ENCODE measurements at places on chromosomes 7 and 10.
A peak's percentile ranks its signal among the peaks of the same experiment; 100 is the strongest.

DNA sequence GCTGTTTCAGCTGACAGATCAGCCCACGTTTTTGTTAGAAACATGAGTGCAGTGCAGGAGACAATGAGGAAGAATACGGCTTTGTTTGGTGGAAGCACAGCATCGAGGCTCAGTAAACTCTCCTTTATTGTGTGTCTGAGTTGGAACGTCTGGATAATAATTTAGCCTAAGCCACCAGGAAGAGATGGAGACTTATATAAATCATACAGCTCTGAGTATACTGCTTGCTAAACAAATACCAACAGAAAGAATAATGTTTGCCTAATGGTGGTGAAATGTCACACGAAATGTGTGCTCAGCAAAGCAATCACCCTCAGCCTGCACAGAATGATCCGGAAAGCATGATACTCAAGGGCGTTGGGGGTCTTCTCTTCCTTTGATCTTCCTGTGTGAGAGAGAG is 664.1 kb upstream of the ADARB2 start:
- DNase-seq = no peak

DNA sequence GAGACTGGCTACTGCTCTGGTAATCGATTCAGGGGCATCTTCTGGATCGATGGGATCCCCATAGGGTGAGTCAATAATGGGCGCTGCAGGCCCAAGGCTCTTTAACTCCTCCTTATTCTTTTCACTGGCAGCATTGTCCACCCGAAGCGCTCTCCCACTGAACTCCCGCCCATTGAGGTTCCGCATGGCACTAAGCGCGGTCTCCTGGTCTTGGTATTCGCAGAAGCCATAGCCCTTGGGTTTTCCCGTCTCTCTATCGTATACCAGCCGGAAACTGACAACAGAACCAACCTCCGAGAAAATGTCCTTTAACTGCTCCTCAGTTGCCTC is 285 bp downstream of the CSTF2T start:
- no peak for DNase-seq

DNA sequence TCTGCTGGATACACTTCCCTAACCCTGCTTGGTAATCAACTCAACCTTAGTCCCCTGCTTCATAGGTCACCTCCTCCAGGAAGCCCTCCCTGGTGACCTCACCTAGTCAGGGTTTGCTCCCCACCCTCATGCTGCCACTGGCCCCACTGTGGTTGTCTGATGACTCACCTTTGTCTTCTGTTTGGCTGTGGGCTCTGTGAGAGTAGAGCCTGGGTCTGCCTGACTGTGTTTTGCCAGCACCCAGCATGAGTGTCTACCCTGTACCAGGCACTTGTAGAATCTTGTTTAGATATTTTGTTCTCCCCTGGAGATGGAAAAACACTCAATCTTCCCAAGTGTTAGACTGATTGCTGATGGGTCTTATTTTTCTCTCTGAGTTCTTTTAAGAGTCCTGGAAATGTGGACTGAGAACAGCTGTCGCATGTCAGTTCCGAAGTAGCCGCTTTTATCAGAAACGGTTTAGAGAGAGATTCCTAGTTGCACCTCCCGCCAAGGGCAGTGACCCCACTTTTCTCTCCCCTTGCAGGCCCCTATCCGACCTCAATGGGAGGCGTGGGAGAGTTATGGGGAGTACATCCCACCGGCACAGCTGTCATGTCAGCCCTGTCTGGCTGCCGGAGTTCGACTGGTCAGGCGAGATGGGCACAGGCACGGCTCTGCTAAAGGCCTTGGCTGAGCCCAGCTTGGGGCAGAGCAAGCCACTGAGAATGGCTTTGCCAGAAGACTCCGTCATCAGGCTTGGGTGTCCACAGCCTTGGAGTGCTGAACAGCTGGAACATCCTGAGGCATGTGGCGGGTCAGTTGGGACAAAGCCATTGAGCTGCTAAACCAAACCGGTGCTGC is 134.3 kb downstream of the GRK5 start:
- peak; percentile 71 for DNase-seq

- DNase-seq = peak; percentile 37
Observed at GRCh38 chr10:104099269-104099668, 13.6 kb upstream of the COL17A1 start.

GRCh38 chr10:25766213-25766612 is 167.8 kb upstream of the MYO3A start:
- DNase-seq = no peak

GRCh38 chr7:150451097-150451793 is 815 bp downstream of the GIMAP8 start:
- no peak for DNase-seq

- peak; percentile 85 for DNase-seq
Observed at GRCh38 chr10:36492590-36493515, 632.5 kb upstream of the ANKRD30A start.

- DNase-seq = peak; percentile 17
Observed at GRCh38 chr10:88200312-88201032, 337.0 kb downstream of the PTEN start.

DNA sequence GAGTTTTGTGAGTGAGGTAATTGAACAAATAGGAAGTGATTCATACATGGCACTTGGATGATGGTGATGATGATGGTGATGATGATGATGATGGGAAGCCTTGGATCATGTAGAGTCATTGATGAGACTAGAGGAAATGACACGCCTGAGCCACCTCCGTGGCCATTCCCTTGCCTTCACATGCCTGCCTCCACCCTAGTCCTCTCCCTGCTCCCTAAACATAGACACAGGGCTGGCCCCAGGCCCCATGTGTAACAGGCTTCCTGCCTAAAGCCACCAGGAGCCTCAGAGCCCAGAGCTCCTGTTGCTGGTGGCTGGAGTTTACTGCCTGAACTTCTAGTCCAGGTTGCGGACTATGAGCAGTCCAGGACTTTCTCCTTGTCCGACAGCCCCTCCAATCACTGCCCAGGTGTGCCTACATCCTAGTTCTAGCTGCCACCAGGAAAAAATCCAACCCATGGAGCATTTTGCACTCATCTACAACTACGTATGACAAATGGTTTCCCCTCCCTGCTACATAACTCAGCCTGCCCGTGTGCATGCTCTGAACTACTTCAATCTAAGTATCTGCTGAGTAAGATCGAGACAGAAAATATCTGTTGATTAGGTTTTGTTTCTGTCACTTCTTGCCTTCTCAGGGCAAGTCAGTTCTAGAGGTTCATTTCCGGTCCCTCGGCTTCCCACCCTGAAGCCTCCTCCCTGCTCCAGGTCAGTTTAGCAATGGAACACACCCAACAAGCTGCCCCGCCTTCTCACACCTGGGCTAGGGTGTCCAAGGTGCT is 35.5 kb upstream of the KDM7A start:
- no peak for DNase-seq

- DNase-seq = peak; percentile 64
Observed at GRCh38 chr7:15720849-15721471, 34.5 kb upstream of the MEOX2 start.

DNA sequence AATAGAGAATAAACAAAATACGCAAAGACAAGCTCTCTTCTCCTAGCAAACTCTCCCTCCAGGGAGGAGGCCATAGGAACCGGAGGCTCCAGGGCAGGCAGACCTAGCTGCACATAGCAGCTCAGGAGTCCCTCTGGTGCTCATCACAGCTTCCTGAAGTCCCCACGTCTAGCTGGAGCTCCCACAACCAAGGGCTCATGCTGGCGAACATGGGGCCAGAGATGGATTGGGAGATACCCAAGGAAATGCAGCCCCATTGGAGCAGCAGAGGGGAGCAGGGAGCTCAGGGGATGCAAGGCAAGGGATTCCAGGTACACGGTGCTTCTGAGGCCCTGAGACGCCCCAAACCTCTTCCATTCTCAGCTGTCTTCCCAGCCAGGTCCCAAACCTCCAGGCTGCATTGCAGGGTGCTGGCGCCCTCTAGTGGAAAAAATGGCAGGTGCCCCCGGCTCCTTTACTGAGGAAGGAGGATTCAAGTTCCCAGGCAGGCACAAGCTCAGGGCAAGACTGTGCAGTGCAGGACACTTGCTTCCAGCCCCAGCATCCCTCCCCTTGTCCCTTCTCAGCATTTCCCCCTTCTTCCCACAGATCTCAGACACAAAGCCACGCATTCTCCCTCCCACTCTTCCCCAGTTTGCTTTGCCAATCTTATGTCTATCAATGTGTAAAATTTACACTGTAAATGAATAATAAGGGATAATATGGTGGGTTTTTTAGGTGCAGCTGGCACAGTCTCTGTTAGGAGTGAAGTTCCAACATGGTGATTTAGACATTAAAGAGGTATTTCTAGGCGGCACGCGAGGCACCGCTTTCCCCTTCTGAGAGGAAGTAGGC is 46.2 kb downstream of the GPAM start:
- DNase-seq = peak; percentile 63

DNA sequence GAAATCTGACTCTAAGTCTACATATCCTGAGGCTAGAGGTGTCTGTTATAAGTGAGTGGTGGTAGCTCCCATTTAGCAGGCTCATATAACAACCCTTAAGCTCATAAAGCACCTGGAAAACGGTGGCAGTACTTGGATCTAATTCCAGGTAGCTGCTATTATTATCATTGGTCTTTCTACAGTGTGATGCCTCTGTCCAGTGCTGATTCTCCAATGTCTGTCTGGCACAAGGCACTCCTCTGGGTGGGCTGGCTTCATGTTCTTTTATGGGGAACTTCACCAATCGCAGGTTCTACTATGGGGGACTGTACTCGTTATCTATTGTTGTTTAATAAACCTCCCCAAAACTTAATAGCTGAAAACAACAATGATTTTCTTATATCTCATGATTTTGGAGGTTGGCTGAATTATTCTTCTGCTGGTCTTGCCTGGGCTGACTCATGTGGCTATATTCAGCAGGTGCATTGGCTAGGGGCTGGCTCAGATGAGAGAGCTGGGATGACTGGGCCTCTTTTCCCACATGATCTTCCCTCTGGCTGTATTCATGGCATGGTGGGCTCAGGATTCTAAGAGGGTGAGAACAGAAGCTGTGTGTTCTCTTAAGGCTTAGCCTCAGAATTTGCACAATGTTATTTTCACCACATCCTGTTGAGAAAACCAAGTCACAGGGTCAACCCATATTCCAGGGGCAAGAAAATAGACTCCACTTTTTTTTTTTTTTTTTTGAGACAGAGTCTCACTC is 93.0 kb upstream of the PCGF5 start:
- no peak for DNase-seq

DNA sequence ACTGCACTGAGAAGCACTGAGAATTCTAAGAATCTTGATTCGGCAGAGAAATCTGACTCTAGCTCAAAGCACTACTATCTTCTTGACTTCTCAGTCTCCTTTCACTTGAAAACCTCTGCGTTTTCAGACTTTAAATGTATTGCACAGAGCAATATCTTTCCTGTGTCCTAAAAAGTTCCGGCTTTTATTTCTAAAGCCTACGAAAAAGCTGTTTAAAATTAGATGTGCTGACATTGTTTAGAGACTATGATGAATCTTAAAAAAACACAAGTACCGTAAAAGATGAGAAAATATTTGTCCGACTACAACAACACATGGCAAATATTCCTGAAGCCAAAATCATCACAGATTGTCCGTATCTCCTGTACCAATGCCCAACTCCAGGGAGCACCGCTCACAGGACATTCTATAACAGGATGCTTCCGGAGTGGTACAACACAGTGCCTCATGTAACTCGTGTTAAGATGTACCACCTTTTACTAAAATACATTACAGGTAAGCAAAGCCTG is 136.9 kb downstream of the CUBN start:
- DNase-seq = peak; percentile 54

DNA sequence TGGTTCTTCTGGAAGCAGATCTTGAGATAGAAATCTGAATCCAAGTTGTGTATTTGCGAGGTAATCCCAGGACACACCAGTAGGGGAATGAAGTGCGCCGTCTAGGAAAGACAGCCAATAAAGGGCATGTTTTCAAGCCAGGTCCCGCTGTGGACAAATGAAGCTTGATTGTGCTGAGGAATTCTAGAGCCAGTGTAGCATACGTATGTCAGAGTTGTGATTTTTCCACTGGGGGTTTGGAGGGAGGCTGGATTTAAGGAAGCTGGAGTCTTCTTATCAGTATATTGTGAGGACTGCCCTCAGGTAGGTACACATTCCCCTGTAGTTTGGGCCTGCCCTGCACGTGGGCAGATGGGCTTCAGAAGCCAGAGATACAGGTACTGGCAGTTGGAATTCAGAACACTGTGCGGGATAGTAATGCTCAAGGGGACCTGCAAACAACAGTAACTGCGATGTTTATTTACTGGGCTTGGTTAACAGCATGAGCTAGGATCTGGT is 50.9 kb downstream of the GALNT11 start:
- DNase-seq = no peak

GRCh38 chr10:133141958-133142340 is 18.1 kb upstream of the KNDC1 start:
- no peak for DNase-seq

GRCh38 chr7:116337018-116337417 is 126.7 kb downstream of the TES start:
- no peak for DNase-seq

DNA sequence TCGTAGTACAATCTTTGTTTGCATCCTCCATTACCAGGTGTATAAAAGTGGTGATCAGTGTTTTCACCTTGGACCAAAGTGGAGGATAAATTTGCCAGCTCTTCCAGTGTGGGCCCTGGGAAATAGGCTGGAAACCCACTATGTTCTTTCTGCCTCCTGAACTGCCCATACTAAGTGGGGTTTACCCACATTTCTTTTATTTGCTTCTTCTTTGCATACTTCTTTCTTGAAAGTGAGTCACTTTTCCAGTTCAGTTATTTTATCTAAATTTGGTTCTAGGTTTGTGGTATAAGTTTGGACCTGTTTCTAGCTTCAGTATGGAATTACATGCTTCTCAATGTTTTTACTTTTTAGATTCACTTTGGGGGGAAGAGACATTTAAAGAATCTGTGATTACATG is 126.2 kb upstream of the ACBD5 start:
- no peak for DNase-seq

DNA sequence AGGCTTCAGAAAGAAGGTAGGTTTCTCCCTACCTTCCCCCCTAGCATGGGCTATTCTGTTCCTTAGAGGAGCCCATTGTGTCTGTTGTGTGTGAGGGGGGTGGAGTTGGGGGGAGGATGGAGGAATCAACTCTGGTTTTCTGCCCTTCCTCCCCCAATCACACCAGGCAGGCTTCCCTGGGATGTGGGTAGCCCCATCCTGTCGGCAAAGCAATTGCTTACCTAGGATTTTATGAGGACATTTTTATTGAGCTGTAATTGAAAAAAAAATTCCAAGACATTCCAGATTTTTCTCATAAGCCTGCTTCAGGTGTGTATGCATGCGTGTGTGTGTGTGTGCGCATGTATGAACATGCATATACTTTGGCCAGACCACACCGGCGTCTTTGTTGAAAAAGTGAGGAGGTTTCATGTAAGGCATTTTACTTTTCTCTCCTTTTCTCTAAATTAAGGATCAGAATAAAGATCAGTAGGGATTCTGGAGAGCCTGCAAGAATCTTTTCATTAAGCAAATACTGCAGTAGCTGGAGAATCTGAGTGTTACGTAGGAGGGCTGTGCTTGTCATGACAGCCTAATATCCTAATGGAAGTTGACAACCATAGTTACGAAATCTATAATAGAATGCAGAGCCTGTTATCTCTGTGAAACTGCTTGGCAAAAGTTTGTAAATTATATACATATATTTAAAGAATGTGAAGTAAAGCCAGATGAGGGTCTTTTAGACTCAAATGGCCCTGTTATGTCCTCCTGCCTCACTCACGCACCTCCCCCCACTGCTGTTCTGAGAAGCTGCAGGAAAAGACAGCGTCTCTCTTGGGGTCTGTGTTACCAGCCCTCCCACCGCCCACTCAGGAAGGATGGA is 27.3 kb upstream of the SAMD8 start:
- DNase-seq = no peak

- DNase-seq = peak; percentile 52
Observed at GRCh38 chr10:29648983-29649268, 14.2 kb upstream of the SVIL start.

- no peak for DNase-seq
Observed at GRCh38 chr7:3143869-3144775, 100.5 kb upstream of the CARD11 start.

All from astrocyte of the spinal cord (primary cell).